ENCODE measurements at places on chromosomes 16 and 17.

DNA sequence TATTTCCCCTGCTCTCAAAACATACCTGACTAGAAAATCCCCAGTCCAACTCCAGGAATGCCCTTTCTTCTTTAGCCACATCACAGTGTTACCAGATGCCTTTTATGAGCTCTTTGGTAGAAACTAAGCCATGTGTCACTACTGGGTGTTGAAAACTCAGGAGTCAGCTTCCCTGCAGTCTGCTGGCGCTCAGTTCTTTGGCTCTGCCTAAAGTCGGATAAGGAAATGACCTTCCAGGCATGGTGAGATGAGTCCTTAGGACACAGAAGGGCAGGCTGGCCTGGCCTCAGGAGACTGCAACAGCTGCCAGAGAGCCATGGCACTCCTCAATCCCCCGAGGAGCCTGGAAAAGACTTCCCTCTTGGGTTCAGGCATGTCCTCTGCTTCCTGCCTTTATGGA is 89.1 kb downstream of the CDH13 start:
- no peak for DNase-seq

- DNase-seq: no peak
Measured at GRCh38 chr16:54879681-54880080, 51.0 kb upstream of the IRX5 start.

DNA sequence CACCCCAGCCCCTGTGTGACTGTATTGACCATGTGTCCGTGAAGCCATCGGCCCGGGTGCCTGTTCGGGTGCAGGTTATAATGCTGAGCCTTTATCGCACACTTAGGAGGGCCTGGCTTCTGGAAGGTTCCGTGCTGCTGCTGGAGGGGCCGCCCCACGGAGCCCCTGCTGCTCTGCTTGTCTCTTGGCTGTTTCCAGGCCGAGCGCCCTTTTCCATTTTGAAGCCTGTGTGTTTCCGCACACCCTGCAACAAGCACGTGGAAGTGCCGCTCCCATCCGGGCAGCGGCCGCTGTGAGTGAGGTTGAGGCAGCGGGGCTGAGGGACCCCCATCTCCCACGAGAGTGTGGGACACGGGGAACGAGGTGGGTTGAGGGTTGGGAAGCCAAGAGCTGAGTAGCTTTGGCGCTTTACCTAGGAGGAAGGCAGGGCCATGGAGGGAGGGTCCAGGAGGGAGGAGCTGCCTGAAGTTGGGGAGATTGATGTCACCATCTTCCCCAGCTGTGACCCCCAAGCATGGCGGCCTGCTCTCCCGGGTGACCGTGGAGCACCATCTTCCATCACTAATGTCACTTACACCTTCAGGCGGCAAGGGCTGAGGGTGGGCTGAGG is 200.1 kb upstream of the GSE1 start:
- no peak for DNase-seq

DNA sequence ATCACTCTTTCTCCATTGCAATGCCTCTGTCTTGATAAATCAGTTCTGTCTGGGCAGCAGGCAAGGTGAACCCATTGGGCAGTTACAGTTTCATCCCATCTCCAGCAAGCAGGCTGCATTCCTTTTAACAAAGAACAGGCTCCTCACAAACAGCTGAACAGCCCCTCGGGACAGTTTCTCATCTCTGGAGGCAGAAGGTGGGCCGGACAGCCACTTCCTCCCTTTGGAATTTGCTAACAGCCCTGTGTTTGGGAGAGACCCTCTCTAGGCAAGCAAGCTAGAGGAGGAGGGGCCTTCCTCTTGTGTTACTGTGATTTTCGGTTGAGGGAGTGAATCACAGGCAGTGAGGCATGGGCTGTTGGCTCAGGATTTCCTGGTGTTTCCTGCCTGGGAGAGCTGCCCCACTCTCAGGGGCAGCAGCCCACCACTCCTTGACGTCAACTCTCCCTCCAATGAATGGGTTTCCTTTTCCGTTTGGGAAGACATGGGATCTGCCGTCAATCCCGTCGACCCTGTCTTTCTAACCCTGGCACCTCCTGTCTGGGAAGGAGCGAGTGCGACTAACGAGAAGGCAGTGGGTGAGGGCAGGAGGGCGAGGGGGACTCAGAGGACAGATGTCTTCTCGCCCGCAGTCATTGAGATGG is 3.7 kb upstream of the PGS1 start:
- DNase-seq: no peak

- no peak for DNase-seq
Measured at GRCh38 chr16:1163567-1164055, 10.7 kb downstream of the CACNA1H start.

GRCh38 chr17:21296097-21297025 is 11.8 kb downstream of the MAP2K3 start:
- DNase-seq: no peak

GRCh38 chr16:50666658-50667496 is 14.2 kb downstream of the SNX20 start:
- DNase-seq: no peak

- DNase-seq: no peak
Measured at GRCh38 chr16:87380881-87381280, 2.7 kb downstream of the FBXO31 start.

- no peak for DNase-seq
Measured at GRCh38 chr16:47229053-47230050, 85.6 kb upstream of the NETO2 start.

- DNase-seq: no peak
Measured at GRCh38 chr16:88385831-88386815, 3.4 kb downstream of the ZNF469 start.

- DNase-seq: no peak
Measured at GRCh38 chr16:78902321-78902720, 698.2 kb downstream of the MAF start.

DNA sequence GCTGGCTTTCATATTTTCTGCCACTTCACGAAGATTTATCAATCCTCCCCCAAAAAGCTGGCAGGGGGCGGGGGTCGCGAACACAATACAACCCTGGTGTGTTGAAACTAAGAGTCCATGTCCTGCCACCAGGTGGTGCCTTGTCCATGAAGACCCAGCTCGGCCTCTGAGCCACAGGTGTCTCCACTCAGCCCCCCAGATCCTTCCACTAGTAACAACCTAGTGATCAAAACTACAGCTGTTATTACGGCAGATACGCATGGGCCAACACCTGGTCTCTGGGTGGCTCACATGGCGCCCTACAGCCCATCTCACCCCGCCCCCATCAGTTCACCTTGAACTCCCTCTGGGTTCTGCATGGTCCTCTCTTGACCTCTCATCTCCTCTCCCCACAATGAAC is 27.7 kb downstream of the USP7 start:
- no peak for DNase-seq

GRCh38 chr16:3089717-3090592 is 9.1 kb downstream of the ZSCAN10 start:
- DNase-seq: no peak

DNA sequence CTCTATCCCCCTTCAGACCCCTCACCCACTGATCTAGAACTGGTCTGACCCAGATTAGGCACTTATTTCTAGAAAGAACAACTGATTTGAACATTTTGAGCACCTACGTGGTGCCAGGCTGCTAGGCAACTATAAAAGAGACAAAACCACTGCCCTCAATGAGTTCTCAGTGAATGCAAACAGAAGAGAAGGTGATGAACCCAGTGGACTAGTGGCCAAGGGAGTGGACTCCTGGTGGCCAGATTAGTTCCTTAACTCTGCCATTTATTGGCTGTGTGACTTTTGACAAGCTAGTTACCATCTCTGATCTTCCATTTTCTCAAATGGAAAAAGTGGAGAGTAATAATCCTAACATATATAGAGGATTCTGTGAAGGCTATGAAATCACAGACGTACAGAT is 259.1 kb upstream of the SALL1 start:
- DNase-seq: no peak

- no peak for DNase-seq
Measured at GRCh38 chr16:64074706-64075105, 1047.2 kb downstream of the CDH11 start.

- DNase-seq: no peak
Measured at GRCh38 chr16:54444851-54445458, 158.4 kb upstream of the IRX3 start.

DNA sequence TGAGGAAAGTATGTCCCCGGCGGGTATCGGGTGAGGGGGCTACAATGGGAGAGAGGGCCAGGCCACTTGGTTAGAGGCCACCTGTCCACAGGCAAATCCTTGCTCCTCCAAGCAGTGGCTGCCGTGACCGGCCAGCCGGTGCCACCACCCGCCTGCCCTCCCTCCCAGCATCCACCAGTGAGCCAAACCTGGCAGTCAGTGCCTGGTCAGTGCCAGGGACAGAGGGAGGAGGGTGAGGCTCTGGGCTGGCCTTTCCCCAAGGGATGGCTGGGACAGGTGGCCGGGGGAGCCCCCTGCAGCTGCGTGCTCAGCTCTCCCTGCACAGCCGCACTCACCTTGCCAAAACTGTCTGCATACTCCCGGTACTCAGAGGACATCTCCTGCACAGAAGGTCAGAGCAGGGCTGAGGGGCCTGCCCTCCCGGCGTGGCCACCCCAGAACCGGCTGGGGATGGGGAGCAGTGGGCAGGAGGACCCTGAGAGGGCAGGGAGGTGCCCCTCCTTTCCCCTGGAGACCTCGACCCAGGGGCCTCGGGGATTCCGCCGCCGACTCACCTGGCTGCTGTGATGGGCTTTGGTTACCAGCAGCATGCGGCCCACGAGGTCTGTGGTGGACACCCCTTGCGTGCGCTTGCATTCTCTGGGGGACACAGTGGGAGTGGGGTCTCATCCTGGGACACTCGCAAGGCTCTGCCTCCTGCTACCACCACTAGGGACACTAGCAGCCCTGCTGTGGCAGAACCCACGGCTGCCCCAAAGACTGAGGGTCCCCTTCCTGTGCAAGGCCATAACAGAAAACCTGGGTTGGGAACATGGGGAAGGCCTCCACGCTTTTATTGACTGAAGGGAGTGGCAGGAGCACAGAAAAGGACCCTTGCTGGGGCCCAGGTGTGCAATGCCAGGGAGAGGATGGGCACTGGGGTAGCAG is 3.7 kb downstream of the PCYT2 start:
- no peak for DNase-seq
